ENCODE measurements at places on chromosomes 12 and 14.

DNA sequence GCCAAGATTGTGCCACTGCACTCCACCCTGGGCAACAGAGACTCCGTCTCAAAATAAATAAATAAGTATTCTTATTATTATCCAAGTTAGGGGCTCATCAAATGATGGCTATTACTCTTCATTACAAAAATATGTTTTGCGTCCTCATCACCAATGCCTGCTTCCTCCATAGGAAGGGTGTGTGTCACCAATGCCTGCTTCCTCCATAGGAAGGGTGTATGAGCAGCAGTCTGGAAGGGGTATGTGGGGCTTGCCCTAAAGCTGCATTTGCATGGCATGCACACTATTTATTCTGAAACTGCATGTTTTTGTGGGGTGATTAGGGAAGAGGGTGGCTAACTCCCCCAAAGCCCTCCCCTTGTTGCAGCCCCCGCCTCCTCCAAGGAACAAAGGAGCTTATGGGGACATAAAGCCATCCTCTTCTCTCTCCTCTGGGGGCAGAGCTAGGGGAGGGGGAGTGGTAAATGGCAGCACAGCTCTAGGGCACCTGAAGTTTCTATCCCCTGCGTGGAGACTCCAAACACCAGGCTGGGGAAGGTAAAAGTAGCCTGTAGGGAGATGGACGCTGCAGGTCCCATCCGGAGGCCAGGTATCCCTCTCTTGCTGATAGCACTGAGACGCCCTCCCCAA is 1.3 kb downstream of the CAMKK2 start:
- no peak for DNase-seq

DNA sequence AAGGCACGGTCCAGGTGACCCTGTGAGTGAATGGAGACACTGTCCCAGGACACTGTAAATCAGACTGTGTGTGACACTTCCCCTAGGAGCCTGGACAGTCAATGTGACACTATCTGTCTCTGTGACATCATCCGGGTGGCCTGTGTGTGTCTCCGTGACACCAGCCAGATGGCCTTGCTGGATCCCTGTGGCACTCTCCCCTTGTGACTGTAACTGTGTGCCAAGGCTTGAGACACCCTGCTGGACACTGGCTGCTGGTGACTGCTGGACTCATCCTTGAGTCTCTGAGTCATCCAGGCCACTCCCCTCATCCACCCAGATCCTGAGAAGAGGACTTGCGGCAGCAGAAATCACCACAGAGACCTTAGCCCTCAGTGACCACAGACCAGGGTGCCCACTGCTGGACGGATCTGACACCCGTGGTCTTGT is 51.6 kb downstream of the MVK start:
- no peak for DNase-seq

DNA sequence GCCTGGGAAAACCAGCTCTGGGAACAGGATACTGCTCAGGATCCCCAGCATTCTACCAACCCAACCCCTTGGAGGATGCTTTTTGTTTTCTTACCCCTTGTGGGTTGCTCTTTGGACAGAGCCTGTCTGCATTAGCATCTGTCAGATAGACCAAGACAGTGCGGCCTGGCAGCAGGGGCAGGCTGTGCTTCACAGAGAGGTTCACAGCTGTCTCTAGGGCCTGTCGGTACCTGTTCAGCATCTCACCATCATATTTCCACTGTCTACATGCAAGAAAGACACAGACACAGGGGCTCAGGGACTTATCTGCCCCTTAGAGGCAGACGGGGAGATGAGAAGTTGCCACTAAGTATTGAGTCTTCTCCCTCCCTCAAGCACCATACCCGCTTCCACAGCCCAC is 21.8 kb downstream of the TEP1 start:
- DNase-seq, result no peak

DNA sequence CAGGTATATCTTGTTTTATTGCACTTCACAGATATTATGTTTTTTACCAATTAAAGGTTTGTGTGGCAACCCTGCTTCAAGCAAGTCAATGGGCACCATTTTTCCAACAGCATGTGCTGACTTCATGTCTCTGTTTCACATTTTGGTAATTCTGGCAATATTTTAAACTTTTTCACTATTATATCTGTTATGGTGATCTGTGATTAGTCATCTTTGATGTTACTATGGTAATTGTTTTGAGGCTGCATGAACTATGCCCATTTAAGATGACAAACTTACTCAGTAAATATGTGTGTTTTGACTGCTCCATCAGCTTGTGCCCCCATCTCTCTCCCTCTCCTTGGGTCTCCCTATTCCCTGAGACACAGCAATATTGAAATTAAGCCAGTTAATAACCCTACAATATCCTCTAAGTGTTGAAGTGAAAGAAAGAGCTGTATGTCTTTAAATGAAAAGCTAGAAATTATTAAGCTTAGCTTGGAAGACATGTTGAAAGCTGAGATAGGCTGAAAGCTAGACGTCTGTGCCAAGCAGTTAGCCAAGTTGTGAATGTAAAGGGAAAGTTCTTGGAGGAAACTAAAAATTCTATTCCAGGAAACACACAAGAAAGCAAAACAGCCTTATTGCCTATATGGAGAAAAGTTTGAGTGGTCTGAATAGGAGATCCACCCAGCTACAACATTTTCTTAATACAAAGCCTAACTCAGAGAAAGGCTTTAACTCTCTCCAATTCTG is 365.1 kb downstream of the ATP23 start:
- DNase-seq, result no peak

- DNase-seq, result no peak
These were observed 1.7 kb downstream of the ANGEL1 start for GRCh38 chr14:76810953-76811400.

- DNase-seq, result no peak
These were observed 191.2 kb upstream of the SSTR1 start for GRCh38 chr14:38016497-38016896.

- no peak for DNase-seq
These were observed 27.4 kb upstream of the WSCD2 start for GRCh38 chr12:108101605-108102175.

- no peak for DNase-seq
These were observed 57.2 kb downstream of the PIWIL1 start for GRCh38 chr12:130394906-130395305.

DNA sequence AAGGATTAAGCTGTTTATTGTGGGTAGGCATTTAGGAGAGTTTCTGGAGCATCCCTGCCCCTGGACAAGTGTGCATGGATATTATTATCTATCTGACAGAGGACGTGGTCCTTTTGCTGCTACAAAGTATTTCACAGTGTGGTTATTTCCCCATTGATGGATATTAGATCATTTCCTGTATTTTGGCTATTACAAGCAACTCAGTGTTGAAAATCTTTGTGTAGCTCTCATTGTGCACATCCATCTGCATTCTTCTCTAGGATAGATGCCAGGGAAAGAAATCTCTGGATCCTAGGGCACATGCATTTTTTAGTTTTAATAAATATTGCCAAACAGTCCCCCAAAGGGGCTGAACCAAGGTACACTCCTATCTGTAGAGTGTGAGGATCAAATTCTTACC is 154.3 kb upstream of the SRRM4 start:
- DNase-seq, result no peak

GRCh38 chr14:33793398-33794110 is 157.3 kb downstream of the EGLN3 start:
- no peak for DNase-seq

GRCh38 chr12:89781156-89781555 is 72.5 kb upstream of the ATP2B1 start:
- no peak for DNase-seq

GRCh38 chr12:66453844-66454243 is 151.6 kb downstream of the HELB start:
- DNase-seq, result no peak

GRCh38 chr12:132460571-132460970 is 29.4 kb upstream of the FBRSL1 start:
- no peak for DNase-seq

- DNase-seq, result no peak
These were observed 1850.6 kb upstream of the SEL1L start for GRCh38 chr14:83384253-83384652.

DNA sequence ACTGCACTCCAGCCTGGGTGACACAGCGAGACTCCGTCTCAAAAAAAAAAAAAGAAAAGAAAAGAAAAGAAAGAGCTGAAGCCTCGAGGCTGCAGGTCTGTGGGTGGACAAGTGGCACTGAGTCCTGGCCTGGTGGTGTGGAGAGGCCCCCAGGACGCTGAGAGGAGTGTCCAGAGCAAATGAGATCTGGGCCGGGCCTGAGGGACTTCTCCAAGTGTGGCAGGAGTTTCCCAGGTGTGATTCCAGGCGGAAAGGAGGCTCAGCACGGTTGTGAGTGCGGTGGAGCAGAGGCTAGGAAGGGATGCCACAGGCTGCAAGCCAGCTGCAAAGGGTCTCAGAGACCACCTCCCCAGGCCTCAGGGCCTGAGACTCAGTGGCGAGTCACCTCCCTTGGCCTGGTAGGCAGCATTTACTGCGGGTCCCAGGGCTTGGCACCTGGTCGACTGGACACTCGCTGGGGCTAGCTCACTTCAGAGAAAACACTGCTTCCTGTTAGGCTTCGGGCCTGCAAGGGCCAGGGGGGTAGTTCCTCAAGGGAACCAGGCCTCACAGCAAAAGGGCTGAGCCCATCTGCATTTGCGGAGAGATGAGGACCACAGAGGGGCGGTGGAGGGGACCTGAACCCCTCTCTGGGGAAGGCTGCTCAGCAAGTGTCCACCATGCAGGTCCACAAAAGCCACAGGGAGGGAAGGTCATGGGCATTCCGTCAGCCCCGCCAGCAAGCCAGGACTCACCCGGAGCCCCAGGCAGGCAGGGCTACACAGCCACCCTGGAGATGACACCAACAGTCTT is 11.7 kb downstream of the TTC7B start:
- DNase-seq, result no peak

GRCh38 chr12:101581190-101581589 is 13.6 kb upstream of the MYBPC1 start:
- no peak for DNase-seq

- no peak for DNase-seq
These were observed 22.8 kb downstream of the TMX1 start for GRCh38 chr14:51262868-51263267.

GRCh38 chr14:98085751-98086150 is 1186.2 kb downstream of the BCL11B start:
- no peak for DNase-seq

- no peak for DNase-seq
These were observed 19.5 kb downstream of the FAM181A start for GRCh38 chr14:93946541-93947090.

- no peak for DNase-seq
These were observed 73.4 kb upstream of the EIF5 start for GRCh38 chr14:103260629-103261124.

DNA sequence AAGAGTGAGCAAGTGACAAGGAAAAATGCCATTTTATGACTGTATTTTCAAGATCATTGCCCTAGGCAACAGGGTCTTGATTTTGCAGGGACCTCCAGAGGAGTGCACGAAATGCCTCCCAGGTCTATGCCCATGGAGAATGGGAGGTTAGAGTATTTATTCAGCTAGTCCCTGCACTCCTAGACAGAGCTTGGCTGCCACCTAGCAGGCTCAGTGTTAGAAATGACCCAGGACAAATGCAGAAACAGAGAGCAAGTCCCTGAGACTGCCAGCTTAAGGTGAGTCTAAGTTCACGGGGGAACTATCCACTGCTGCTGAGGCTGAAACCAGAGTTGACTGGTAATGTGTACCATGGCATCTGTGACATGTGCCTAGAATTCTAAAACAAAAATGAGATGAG is 506.4 kb downstream of the MED13L start:
- DNase-seq, result no peak

DNA sequence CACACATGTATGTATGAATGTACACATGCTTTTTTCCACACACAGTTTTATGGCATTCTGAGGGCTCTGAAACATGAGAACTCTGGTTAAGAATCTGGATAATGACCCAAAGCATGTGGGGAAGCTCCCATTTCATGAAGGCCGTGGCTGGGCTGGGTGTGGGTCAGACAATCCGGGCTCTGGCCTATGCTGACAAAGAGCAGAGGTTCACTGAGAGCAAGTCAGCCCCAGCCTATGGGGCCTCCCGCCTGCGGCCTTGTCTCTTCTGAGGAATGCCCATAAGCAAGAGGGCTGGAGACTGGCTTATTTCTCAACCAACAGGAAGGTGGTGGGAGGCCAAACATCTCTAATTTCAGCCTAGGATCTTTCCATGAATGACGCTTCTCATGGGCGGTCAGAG is 8.5 kb downstream of the MYH6 start:
- no peak for DNase-seq

DNA sequence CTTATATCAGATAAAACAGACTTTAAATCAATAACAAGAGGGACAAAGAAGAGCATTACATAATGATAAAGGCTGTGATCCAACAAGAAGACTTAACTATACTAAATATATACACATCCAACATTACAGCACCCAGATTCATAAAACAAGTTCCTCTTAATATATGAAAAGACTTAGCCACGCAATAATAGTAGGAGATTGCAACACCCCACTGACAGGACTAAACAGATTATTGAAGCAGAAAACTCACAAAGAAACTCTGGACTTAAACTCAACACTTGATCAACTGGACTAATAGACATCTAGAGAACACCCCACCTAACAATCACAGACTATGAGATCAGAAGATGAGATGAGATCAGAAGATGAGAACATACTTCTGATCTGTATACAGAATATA is 5.7 kb upstream of the CLEC14A start:
- no peak for DNase-seq

GRCh38 chr12:112809684-112810083 is 18.1 kb downstream of the RPH3A start:
- DNase-seq, result no peak

DNA sequence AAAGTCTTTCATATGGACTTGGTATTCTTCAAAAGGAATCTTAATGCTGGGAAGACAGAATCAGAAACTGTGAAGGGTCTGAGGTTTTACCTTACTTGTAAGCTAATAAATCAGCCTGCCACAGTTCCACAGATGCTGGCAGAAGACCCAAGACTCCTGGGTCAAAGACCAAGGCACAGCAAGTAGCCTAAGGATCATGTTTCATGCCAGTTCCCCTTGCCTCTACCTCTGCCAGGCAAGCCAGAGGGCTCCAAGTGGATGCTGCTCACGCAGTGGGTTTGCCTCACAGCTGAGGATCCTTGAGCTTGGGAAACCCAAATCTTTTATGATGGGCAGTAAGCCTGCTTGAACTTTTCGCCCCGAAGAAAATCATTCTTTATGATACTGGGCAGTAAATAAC is 15.2 kb upstream of the RXYLT1 start:
- no peak for DNase-seq

GRCh38 chr12:85275374-85275773 is 4.6 kb upstream of the ALX1 start:
- DNase-seq, result no peak

GRCh38 chr12:108983227-108983626 is 37.6 kb downstream of the SVOP start:
- DNase-seq, result no peak

Measured in activated effector memory CD4-positive, alpha-beta T cell treated with Interleukin-2 at 50 U/mL for 16 hours (primary cell).